ENCODE measurements at places on chromosomes 16 and 17.

GRCh38 chr16:84881702-84882521, 62.1 kb downstream of the CRISPLD2 start:
- peaks cover 58% of the 10 kb centered on the region for H3K4me1 ChIP-seq
- no peaks in the 10 kb centered on the region for H3K27me3 ChIP-seq
- DNase-seq = no peak
- no peaks in the 10 kb centered on the region for H3K36me3 ChIP-seq

DNA sequence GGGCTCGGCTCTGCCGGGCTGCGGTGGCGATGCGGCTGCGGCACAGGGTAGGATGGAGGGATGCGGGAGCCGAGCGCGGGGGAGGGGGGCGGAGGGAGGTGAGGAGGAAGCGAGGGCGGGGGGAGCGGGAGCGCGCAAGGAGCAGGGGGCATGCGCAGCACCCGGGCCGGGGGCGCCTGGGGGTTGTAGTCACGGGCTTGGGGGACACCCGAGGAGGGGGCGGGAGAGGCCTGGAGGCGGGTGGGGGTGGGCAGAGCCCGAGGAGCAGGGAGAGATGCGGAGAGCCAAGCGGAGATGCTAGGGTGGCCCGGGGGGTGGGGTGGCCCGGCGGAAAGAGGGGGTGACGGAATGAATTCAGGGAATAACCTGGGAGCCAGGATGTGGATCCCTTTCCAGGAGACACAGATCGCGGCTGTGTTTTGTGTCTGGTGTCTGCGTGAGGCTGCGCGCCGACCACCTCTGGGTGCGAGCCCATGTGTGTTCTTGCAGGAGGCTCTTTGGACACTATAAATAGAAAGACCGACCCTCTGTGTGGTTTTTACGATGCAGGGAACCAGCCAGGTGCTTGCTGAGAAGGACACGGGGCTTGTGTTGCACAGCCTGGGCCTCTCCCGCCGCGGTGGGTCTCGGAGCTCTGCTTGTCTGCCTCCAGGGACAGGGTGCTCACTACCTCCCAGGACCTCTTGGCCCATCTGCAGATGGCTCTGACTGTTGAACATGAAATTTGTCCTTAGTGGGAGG, at the start of gene STX1B:
Gene STX1B, minus strand, starts transcription at position 54 of the 741 bp plus-strand sequence. CDS start 242 bp downstream, outside the sequence.
- DNase-seq = no peak
- no peaks in the 10 kb centered on the region for H3K36me3 ChIP-seq
- H3K27me3 ChIP-seq = no peaks in the 10 kb centered on the region
- no peak within 1 kb of the TSS for H3K4me3 ChIP-seq
- peaks cover 4% of the 10 kb centered on the region for H3K4me1 ChIP-seq
- no peak within 1 kb of the TSS for H3K27ac ChIP-seq

DNA sequence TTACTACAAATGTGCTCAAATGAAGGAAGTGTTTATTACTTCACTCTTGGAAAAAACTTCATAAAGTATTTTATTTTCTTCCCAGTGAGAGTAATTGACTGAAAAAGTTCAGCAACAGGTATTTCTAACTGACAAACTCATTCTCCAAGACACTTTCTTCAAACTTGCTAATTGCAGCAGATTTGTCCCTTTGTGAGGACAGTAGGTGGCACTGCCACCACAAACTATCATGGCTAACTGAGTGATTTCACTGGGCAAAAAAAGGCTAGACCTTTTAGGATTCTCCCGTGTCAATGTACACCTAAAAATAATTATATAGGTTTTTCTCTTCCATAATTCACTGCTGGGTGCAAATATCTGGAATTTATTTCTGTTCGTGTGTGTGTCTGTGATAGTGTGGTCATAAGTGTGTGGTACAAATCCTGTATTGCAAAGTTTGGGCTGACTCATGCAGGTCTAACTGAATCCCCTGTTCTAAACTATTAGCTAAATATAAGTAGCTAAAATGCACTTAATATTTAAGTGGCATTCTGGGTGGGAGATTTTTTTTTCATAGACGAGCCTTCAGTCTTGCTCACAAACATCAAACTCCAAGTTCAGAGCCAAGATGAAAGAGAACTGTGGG, 3.9 kb downstream of the HS3ST3A1 start:
- H3K27ac ChIP-seq = no peak overlapping the region
- peaks cover 38% of the 10 kb centered on the region for H3K27me3 ChIP-seq
- H3K4me3 ChIP-seq = no peak overlapping the region
- DNase-seq = no peak

DNA sequence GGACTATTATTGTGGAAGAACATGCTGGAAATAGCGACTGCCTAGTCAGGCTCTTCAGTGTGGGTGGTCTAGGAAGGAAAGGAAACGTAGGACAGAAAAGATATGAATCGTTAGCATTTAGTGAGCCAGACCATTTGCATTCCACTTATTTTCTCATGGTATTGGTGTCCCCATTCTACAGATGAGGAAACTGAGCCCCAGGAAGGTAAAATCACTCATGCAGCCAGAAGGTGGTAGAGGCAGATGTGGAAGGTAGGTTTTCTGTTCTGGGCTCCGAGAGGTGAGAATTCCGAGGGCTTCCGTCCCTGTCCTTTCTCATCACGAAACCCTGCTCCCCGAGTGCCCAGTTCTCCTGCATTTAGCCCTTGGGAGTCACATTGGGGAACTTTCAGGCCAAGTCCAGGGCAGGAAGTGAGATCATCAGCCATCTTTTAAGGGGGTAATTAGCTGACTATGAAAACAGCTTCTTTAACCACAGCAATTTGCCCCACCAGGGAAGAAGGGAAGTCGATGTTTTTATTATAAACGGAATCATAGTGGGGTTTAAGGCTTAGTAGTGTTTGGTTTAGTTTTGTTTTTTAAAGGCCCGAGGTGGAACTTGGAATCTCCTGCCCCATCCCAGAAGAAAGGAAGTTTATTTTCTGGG, 110.7 kb upstream of the IRX3 start:
- H3K27me3 ChIP-seq = no peaks in the 10 kb centered on the region
- no peaks in the 10 kb centered on the region for H3K4me1 ChIP-seq
- H3K27ac ChIP-seq = no peak overlapping the region
- H3K36me3 ChIP-seq = no peaks in the 10 kb centered on the region
- no peak overlapping the region for H3K4me3 ChIP-seq

GRCh38 chr16:85199069-85199725, 86.9 kb upstream of the CIBAR2 start:
- H3K27me3 ChIP-seq = no peaks in the 10 kb centered on the region
- H3K4me1 ChIP-seq = peaks cover 30% of the 10 kb centered on the region
- H3K4me3 ChIP-seq = no peak overlapping the region
- no peak overlapping the region for H3K27ac ChIP-seq
- DNase-seq = no peak

GRCh38 chr16:50334106-50334975, 34.4 kb downstream of the BRD7 start:
- no peak overlapping the region for H3K4me3 ChIP-seq
- H3K27me3 ChIP-seq = no peaks in the 10 kb centered on the region
- H3K36me3 ChIP-seq = peaks cover 41% of the 10 kb centered on the region
- no peak overlapping the region for H3K27ac ChIP-seq

DNA sequence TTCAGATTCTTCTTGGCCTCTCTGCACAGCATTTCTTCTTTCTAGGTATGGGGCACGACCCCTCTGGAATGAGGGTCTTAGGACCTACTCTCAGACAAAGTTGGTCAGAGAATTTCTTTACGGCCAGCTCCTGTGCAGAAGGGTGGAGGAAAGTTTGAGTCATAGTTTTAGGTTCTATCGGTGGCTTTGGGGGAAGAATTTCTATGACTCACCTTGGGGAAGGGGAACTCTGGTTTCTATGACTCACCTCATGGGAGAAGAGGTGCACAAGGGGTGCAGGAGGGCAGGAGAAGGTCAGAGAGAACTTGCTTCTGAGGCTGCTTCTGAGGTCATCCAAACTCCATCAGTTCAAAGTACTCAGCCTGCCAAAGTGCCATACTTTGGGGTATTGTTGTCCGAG, 2.5 kb upstream of the ABCC12 start:
- no peak overlapping the region for H3K27ac ChIP-seq
- DNase-seq = no peak
- H3K4me3 ChIP-seq = no peak overlapping the region
- no peaks in the 10 kb centered on the region for H3K4me1 ChIP-seq
- no peaks in the 10 kb centered on the region for H3K36me3 ChIP-seq

GRCh38 chr17:62670202-62670821, 42.8 kb downstream of the MRC2 start:
- H3K4me3 ChIP-seq = no peak overlapping the region
- H3K36me3 ChIP-seq = no peaks in the 10 kb centered on the region

- DNase-seq = peak; percentile 61
- no peaks in the 10 kb centered on the region for H3K4me1 ChIP-seq
- H3K27ac ChIP-seq = peak overlapping the region; percentile 74
- H3K4me3 ChIP-seq = no peak overlapping the region
- H3K27me3 ChIP-seq = no peaks in the 10 kb centered on the region
Measured at GRCh38 chr17:44552361-44552760, 4.9 kb upstream of the FZD2 start.

DNA sequence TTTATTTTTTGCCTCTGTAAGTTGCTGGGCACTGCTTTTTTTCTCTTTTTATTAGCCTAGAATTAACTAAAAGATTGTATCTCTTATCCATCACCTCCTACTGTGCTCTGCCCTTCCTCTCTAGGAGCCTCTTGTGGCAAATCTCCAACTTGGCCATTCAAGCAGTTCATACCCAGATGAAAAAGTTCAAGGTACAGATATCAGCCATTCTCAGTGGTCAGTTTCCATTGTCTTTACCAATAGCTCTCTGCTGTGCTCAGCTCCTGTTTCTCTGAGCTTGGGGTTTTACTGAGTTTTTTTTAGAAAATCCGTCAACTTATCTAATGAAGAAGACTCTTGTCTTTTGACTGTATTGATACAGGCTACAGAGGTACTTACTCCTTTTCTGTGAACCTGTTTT, 15.6 kb downstream of the MOSMO start:
- H3K27ac ChIP-seq = no peak overlapping the region
- no peak overlapping the region for H3K4me3 ChIP-seq
- no peak for DNase-seq
- no peaks in the 10 kb centered on the region for H3K4me1 ChIP-seq
- no peaks in the 10 kb centered on the region for H3K36me3 ChIP-seq

DNA sequence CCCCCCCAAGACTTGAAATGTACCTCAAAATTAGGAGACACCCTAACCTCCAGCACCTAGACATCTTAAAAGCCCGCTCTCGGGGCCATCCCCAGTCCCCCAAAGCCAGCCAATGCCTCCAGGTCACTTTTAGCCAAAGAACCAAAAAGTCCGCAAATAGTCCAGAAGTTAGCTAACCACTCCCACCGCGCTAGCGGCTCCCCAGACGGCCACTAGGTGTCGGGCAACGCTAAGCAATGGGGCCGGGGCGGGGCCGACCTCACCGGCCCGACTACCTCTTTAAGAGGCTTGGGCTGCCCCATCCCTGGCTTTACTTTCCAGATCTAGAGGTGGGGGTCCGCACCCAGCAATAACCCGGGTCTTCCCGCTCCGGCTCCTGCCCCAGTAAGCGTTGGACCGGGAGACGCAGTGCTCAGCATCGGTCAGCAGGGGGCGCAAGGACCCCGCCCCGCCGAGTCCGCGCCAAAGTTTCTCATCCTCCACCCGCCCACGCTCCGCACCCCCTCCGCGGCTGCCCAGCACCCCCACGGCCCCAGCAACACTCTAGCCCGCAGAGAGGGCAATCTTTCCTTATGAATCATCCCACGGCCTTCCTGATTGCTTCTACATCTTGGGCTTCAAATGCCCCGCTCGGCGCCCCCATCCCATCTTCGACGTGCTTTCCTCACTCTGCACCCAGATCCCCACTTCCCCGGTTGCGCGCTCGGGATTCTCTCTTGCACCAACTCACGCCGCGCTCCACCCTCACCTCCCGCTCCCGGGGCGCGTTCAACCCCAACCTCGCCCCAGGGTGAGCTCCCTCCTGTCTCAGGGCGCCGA, 765 bp downstream of the COL1A1 start:
- H3K4me1 ChIP-seq = peaks cover 28% of the 10 kb centered on the region
- DNase-seq = peak; percentile 93

DNA sequence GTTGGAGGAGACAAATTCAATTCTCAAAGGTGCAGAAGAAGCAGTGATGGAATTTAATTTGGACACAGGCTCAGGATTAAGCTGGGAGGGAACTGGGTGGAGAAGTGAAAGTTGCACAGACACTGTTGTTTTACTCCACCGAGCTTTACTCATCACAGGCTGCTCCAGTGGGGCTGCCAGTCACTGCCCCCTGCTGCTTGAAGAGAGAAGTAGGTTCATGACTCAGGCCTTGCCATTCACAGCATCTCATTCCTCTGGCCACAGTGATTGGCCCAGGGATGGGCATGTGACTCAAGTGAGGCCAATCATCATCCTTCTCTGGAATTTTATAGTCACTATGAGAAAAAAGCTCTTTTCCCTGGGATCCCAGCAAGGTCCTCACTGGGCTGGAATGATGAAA, 11.8 kb downstream of the GNAO1 start:
- H3K4me3 ChIP-seq = no peak overlapping the region
- H3K36me3 ChIP-seq = no peaks in the 10 kb centered on the region
- no peak for DNase-seq
- H3K27me3 ChIP-seq = no peaks in the 10 kb centered on the region

DNA sequence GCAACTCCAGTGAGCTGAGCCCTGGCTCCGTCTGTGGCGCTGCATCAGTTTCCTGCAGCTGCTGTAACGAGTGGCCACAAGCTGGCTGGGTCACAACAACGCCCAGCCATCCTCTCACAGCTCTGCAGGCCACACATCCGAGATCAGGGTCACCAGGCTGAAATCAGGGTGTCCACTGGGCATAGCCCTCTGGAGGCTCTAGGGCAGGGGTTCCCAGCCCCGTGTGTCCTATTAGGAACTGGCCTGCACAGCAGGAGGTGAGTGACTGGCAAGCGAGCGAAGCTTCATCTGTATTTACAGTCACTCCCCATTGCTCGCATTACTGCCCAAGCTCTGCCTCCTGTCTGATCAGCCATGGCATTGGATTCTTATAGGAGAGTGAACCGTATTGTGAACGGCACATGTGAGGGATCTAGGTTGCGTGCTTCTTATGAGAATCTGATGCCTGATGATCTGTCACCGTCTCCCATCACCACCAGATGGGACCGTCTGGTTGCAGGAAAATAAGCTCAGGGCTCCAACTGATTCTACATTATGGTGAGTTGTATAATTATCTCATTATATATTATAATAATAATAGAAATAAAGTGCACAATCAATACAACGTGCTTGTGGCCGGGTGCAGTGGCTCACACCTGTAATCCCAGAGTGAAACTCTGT, 176.5 kb downstream of the SEC14L1 start:
- DNase-seq = no peak
- H3K4me3 ChIP-seq = no peak overlapping the region

GRCh38 chr16:11650641-11651591, 17.3 kb upstream of the SNN start:
- no peaks in the 10 kb centered on the region for H3K4me1 ChIP-seq
- no peaks in the 10 kb centered on the region for H3K27me3 ChIP-seq
- no peaks in the 10 kb centered on the region for H3K36me3 ChIP-seq
- H3K4me3 ChIP-seq = no peak overlapping the region

DNA sequence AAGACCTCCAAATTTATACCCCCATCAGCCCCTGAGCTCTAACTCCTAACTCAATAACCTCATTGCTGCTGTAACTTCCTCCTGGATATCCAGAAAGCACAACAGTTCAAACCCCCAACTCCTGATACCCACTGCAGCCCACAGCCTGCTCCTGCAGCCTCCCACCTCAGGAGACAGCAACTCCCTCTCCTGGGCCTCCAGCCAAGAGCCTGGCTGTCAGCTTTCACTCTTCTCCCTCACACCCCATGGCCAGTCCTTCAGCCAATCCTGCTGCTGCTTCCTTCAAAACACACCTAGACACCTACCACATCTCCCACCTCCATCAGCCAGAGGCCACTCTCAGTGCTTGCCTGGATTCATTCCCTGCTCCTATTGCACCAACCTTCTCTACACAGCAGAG, 5.4 kb downstream of the GINS2 start:
- H3K4me3 ChIP-seq = no peak overlapping the region
- no peak overlapping the region for H3K27ac ChIP-seq
- DNase-seq = no peak
- no peaks in the 10 kb centered on the region for H3K36me3 ChIP-seq
- H3K27me3 ChIP-seq = no peaks in the 10 kb centered on the region
- H3K4me1 ChIP-seq = peaks cover 8% of the 10 kb centered on the region
